ENCODE measurements at places on chromosomes 7 and 10. TPM values are rescaled to one million over a fixed set of nuclear protein-coding genes. Genes with fewer than 3 reads are reported as not detected.

The CLCN1 gene
- not detected for total RNA-seq

The TMEM243 gene
- 23.1 TPM for total RNA-seq

The POLR1F gene
- 12.3 TPM for total RNA-seq

The ANKRD30A gene
- not detected for total RNA-seq

The RBM20 gene
- total RNA-seq: 0.80 TPM

- no peak for DNase-seq
Measured at GRCh38 chr7:66859794-66860645, 61.0 kb upstream of the TMEM248 start.

DNA sequence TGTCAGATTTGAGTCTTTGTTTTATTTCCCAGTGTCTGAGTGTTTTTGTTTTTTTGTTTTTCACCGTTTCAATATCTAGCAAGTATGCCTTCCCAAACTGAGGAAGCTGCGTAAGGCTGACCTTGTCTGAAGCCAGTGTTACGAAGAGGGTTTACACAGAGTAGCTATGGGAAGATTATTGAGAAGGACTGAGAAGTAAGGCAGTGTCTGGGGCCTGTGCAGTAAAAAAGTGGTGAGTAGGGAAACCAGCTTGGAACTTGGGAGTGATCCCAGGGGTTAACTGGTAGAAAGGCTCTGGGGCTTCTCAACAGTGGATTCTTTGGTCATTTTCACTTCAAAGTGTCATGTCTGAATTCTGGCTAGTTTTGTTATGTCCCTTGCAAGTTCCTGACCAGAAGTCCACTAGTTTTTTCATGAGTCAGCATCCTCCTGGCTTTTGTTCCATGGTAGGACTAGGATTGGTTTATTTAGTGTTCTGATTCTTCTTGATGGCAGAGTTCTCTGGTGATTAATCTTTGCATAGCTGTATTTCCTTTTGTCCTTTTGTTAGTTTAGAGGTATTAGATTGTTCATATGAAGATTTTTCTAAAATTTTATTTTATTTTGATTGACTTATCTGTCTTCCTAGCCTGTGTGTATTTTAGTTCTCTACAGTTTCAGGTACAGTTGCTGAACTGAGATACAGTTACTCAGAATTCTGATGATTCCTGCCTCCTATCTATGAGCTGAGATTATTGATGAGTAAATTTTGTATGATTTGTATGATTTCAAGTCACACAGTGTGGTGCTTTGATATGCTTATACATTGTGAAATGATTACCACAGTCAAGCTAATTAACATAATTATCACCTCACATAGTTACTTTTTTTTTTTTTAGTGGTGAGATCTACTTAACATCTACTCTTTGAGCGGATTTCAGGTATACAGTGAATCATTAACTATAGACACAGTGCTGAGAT is 19.0 kb downstream of the GARS1 start:
- no peak for DNase-seq

GRCh38 chr10:19412531-19412930 is 363.9 kb downstream of the MALRD1 start:
- no peak for DNase-seq

GRCh38 chr10:33216661-33217427 is 117.6 kb downstream of the NRP1 start:
- no peak for DNase-seq

- peak; percentile 71 for DNase-seq
Measured at GRCh38 chr10:22988581-22989360, 60.9 kb downstream of the ARMC3 start.

GRCh38 chr7:97075928-97076327 is 41.6 kb upstream of the SDHAF3 start:
- DNase-seq: no peak

DNA sequence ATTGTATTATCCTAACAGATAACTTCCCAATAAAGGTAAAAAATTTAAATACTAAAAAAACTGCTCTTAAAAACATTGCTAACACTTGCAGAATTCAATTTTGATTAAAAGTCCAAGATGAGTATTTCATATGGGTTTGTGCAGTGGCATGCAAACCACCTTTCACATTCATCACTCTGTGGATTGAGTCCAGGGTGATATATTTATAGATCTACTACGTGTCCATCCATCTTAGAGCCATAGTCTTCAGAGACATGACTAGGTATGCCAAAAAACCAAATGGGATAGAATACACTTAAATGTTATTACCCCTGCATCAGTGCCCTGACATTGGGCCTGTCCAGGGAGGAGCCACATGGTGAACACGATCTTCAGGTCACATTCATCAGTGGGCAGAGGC is 96.0 kb downstream of the DOCK4 start:
- DNase-seq: no peak

Data from colonic mucosa (tissue), 4 donors.